ENCODE measurements at places on chromosomes 3 and 15.

DNA sequence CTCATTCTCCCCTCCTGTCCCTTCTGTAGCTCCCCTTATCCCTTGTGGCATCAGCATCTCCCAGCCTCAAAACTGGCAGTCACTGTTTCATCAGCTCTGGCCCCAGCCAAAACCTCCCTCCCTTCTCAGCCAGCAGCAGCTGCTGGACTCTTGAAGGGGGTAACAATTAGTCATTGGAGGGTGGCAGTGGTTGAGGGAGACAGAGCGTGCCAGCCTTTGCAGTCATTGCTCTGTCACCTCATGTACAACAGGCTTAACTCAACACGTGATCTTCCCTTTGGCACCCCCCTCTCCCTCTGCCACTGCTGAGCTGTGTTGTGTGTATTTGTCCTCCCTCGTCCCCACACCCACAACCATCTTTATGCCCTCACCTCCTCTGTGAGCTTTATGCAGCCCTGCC, 28.2 kb downstream of the RBP2 start:
- no peak for DNase-seq

- no peak for DNase-seq
Observed at GRCh38 chr15:45449916-45450867, 71.8 kb upstream of the GATM start.

- peak; percentile 33 for DNase-seq
Observed at GRCh38 chr3:37712918-37713817, 148.5 kb upstream of the CTDSPL start.

GRCh38 chr3:149316437-149316836, 17.0 kb downstream of the TM4SF18 start:
- peak; percentile 21 for DNase-seq

- DNase-seq, result peak; percentile 12
Observed at GRCh38 chr3:170037463-170038433, at the start of gene GPR160. TSS of gene GPR160 (plus strand) at chr3:170037995. CDS start at chr3:170083973, 45,978 bp downstream.

DNA sequence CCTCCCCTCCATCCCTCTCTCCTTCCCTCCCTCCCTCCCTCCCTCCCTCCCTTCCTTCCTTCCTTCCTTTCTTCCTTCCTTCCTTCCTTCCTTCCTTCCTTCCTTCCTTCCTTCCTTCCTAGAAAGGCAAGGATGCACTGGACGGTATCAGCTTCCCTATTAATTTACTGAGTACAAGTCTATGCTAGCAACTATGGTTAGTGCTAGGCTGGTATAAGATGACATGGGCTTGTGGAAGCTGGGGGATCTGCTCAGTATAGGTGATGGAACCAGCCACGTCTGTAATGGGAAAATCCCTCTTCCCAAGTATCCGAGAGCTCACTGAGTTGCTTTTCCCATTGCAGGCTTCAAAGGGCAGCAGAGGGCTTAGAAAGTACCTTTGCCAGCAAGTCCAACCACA, 96.4 kb upstream of the WNT5A start:
- no peak for DNase-seq

DNA sequence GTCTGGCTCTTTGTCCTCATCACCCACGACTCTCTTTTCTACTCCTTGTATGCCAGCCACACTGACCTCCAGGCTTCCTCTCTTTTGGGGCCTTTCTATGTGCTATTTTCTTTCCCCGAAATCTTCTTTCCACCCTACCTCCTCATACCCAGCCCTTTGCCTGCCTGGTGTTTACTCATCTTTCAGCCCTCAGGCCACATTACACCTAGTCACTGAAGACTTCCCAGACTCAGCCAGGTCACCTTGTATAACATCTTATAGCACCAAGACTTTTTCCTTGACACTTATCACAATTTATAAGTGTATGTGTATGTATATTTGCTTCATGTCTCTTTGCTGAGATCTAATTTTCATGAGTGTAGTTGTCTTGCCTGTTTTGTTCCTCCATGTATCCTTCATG, 396.4 kb downstream of the NLGN1 start:
- no peak for DNase-seq

GRCh38 chr3:152185891-152186630, 82.7 kb upstream of the MBNL1 start:
- peak; percentile 81 for DNase-seq
